Hepatic stellate cell (primary cell): ENCODE measurements at places on chromosomes 3 and 15.

DNA sequence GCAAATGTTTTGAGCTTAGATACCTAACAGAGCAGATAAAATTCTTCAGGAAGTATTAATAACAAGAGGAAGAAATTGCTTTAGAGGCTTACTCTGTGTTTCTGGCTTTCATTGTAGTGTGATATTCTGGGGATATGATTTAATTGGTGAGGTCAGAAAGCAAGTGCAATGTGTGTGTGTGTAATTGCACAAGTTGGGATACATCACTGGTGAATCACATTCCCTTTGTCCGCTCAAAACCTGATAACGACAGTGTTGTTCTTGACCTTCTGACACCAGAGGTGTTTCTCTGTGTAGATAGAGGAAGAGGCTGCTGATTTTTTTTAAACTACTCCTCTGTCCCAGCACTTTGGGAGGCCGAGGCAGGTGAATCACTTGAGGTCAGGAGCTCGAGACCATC lies 161.1 kb downstream of the CACNA2D3 start:
- DNase-seq = no peak

DNA sequence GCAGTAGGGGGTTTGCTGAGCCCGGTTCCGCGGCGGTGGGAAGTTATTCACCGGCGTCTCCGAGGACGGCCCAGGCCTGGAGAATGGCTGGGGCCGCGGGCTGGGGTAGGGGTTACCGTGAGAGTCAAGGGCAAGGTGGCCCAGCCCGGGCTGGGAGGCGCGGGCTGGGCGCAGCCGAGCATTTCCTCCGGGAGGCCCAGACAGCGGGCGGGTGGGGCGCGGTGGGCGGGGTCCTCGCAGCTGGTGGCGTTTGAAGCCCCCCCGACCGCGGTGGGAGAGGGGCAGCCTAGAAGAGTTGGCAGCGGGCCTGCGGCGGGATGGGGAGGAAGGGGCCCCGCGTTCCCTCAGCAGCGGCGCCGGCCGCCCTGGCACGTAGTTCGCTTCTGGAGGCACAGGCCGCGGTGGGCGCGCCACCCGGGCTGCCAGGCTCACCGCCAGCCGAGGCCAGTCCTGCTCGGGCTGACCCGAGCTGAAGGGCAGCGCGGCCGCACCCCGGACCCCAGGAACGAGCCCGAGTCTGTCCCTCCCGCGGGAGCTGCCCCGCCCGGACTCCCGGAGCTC lies 960 bp upstream of the KLF13 start:
- peak; percentile 43 for DNase-seq

- peak; percentile 47 for DNase-seq
These were observed 462 bp downstream of the EDEM1 start for GRCh38 chr3:5187920-5188418.

GRCh38 chr3:51500632-51501131 lies 867 bp upstream of the DCAF1 start:
- no peak for DNase-seq

DNA sequence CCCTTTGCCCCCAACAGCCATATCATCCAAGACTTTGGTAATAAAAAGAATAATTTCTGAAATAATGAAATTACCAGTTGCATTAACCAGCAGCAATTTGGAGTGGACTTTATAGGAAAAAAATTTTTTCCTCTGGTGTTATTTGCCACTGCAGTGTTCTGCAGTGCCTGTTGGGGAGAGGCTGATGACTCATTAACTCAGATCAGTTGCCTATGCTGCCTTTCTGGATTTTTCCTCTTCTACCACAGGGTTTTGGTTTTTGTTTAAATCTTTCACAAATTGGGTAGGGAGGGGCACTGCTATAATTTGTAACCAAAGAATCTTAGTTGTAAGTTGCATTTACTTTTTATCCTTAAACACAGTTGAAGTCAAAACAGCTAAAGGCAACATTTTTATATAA lies 22.7 kb downstream of the ATP6V1A start:
- DNase-seq = peak; percentile 71

DNA sequence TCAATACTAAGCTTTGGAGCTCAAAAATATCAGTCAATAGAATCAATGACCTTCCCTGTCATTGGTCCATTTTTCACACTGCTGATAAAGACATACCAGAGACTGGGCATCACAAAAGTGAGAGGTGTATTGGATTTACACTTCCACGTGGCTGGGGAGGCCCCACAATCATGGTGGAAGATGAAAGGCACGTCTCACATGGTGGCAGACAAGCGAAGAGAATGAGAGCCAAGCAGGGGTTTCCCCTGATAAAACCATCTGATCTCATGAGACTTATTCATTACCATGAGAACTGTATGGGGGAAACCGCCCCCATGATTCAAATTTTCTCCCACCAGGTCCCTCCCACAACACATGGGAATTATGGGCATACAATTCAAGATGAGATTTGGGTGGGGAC lies 81.9 kb downstream of the ANXA2 start:
- DNase-seq = no peak

DNA sequence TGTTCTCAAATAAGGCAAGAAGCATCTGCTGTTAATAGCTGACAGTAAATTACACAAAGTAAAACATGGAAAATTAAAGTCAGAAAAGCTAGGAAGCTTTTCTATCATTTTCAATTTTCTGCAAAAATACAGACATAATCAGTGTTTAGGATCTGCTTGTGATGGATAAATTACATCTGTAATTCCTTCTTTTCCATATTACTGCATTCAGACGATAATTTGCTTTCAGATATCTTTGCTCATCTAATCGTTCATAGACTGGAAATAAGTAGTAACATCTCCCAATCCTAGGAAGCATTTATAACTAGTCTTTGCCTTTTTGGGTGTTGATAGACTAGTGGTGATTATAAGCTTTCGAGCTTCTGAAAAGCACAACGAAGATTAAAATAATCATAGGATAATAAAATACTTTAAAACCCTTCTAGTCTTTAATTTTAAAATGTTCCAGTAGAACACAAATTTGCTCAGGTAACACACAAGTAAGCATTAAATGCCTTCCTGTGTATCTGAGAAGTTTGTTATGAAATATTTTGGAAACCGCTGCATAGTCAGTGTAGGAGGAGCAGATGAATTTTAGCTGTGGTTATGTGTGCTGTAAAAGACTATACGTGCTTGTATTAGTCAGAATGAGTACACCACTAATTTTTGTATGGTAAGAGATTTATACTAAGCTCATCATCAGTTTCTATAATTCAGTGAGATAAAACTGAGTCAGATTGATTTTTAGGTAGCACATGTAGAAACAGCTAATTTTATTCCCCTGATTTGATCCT lies 41.0 kb downstream of the MBNL1 start:
- DNase-seq = no peak

- no peak for DNase-seq
These were observed 91.1 kb upstream of the PLXNA1 start for GRCh38 chr3:126891791-126892190.

- DNase-seq = no peak
These were observed 986 bp downstream of the KPNA4 start for GRCh38 chr3:160564258-160564911.

- DNase-seq = no peak
These were observed 174.6 kb downstream of the KLHL25 start for GRCh38 chr15:85619992-85620689.

- no peak for DNase-seq
These were observed 34.4 kb upstream of the SLC6A1 start for GRCh38 chr3:10957976-10958749.

- DNase-seq = no peak
These were observed 169.7 kb upstream of the NR2F2 start for GRCh38 chr15:96160800-96161199.

DNA sequence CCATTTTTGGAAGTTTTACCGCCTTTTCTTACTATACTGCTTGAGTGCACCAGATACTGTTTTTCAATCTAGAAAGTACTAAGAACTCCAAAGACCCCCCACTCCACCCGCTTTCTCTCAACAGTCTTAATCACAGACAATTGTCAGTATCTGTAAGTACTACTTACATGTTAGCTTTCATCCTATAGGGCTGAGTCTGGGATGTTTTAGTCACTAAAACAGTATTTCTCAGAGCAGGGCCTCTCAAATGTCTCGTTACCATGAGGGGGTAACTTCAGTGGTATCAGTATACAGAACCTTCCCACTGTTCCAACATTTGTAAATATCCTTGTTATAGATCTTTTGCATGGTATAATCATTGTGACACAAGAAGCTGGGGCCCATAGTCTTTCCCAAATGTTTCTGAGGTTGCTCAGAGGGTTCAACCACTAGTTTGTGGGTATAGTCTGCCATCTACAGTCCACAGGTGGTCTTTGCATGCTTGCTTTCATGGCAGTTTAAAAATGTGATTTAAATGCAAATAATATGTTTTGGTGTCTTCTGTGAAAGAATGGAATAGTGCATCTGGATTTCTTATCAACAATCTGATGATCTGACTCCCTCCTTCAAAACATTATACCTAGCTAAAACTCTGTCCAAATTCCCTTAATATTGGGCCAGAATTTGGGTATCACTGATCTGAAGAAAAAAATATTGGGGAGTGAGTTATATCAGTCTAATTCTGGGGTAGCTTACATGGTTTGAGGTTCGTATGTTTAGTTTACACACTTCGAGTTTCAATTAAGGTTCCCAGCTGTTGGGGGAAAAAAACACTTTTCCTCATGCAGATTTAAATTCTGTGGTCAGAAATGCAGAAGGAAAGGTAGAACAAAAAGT lies 18.0 kb upstream of the DNAJC13 start:
- DNase-seq = peak; percentile 54

GRCh38 chr3:72665701-72666446 lies 182.4 kb downstream of the SHQ1 start:
- peak; percentile 28 for DNase-seq

GRCh38 chr3:183050706-183051105 lies 48.6 kb downstream of the MCCC1 start:
- DNase-seq = no peak

GRCh38 chr3:114120211-114120610 lies 58.6 kb downstream of the DRD3 start:
- no peak for DNase-seq

DNA sequence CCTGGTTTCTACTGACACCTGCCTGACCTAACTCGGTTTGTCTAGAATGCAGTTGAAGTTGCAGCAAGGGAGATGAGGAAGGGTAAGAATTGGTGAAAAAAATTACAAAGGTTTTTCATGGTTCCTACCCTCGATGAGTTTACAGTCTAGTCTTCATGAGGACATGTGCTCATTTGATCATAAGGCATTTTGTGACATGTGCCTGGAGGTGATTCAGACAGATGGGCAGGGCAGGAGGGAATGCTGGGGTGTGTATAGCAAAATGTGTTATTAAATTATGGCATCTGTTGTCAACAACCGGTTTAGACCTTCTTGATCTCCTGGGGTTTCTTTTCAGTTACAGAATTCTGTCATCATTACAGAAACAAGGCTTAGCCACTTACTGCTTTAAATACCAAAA lies 101.2 kb downstream of the CACNA1D start:
- no peak for DNase-seq

DNA sequence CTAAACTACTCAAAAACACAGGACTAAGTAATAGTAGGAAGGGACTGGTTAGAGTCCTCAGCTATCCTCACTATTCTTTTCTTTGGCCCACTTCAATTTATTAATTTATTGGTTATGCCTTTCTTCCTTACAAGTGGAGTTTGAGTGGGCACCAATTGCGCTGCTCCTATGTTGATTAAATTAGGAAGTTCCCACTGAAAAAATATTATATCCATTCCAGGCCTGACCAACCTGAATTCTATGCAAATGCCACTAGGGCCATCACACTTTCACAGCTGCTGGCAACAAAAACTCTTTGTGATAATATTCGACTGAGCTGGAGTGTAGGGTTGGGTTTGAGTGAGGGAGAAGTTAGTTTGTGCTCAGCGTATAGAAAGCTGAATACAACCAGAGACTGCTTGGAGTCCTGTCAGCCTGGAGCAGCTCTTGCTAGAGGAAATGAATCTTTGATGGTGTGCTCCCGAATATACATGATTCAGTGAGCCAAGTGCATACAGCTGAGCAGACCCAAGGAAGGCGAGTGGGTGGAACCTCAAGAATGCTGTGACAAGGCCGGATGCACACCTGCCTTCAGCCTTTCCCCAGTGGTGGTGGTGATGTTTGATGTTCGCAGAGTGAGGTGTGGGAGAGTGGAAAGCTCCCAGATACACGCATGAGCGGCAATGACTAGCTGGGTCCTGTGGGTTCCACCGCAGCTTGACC lies 1.5 kb downstream of the ARHGEF3 start:
- DNase-seq = no peak

GRCh38 chr3:36097209-36097608 lies 283.1 kb upstream of the STAC start:
- no peak for DNase-seq

DNA sequence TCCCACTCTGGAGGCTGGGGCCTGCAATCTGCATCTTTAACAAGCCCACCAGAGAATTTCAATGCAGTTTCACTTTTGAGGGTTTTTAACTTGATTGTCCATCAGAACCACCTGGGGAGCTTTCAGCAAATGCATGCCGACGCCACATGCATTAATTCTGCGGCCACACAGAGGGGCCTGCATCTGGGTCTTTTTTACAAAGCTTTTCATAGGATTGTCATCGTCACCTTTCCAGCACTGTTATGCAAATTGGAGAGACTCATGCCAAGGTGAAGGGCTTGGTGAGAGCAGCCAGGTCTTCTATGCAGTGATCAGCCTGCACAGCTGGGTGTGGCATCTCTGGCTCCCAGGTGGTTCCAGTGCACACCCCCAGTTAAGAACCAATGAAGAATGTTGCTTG lies 143.0 kb upstream of the CTDSPL start:
- DNase-seq = no peak

- DNase-seq = no peak
These were observed 67.4 kb downstream of the ATP13A5 start for GRCh38 chr3:193310914-193311723.

GRCh38 chr15:52524223-52525136 lies 4.2 kb downstream of the MYO5A start:
- no peak for DNase-seq

GRCh38 chr3:108804437-108804836 lies 18.1 kb upstream of the TRAT1 start:
- no peak for DNase-seq

DNA sequence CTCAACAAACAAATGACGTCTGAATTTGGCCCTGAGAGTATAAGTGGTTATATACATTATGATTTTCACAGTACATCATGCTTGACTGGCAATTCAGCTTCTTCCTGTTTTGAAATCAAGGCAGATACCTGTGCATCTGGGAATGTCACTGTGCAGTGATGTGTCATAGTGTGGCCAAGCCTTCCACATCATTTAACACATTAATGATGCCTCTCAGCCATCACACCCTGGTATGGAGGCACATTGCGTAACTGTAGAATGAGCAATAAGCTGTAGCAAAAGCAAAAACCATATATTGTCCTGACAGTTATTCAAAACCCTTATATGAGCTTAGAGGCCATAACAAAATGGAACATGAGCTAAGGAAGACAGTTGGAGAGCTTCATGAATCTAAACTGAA lies 246.0 kb downstream of the EPHA3 start:
- DNase-seq = no peak

GRCh38 chr15:80458580-80458979 lies 54.4 kb downstream of the ARNT2 start:
- DNase-seq = no peak

- DNase-seq = peak; percentile 46
These were observed 28.3 kb downstream of the LRIG1 start for GRCh38 chr3:66472313-66473134.

- DNase-seq = no peak
These were observed 2.9 kb downstream of the GABRR3 start for GRCh38 chr3:98032265-98032664.
